AG08396 (cell line): ENCODE measurements at places on chromosomes 3 and 15.

DNA sequence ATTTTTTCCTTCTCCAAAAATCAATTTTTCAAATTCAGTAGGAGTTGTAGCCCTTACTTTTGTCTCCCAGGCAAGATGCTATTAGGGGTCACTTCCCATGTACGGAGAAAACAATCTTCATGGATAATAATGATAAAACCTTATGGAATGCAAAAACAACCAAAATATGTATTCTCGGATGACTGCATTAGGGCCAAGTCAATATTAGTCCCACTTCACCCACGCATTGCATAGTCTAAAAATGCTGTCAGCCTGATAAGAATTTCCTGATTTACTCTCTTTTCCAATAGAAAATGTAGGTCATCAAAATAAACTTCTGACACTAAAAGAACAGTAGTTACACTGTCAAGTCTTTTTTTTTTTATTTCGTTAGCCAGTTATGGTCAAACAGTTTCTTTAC is 2.7 kb downstream of the VGLL3 start:
- peak; percentile 29 for DNase-seq

DNA sequence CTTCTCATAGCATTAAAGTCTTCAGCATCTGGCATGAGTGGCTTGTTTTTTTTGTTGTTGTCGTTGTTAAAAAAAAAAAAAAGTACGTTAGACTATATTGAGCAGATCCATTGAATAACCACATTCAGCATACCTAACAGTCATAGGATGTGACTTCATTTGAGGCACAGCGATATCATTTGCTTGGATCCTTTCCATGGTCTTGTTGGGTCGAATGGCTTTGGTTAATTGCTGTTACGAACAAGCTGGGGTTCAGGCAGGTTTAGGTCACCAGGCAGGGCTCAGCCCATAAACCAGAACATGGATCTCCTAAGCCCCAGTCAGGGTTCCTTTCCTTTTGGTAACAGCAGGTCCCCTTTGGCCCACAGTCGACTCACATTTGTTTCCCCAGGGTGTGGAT is 76.2 kb downstream of the POLR2M start:
- no peak for DNase-seq

- DNase-seq, result no peak
These were observed 38.7 kb downstream of the THSD4 start for GRCh38 chr15:71153823-71154524.

GRCh38 chr3:128970740-128971047 is 23.2 kb downstream of the CFAP92 start:
- DNase-seq, result no peak

DNA sequence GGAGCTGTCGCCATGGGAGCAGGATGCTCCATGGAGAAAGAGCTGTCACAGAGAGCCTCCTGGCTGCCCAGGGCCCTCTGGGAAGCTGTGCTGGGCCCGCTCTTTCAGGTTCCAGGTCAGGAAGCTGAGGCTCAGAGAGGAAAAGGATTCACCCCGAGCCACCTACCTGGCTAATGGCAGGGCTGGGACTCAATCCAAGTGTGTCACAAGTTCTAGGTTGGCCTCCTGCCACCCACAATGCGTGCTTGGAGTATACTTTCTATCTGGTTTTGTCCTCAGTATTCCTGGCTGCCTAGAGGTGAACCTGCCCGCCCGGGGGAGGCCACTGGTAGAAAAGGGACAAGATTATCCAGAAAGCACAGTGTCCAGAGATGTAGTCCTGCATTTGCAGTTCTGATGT is 23.6 kb downstream of the FAH start:
- DNase-seq, result no peak

DNA sequence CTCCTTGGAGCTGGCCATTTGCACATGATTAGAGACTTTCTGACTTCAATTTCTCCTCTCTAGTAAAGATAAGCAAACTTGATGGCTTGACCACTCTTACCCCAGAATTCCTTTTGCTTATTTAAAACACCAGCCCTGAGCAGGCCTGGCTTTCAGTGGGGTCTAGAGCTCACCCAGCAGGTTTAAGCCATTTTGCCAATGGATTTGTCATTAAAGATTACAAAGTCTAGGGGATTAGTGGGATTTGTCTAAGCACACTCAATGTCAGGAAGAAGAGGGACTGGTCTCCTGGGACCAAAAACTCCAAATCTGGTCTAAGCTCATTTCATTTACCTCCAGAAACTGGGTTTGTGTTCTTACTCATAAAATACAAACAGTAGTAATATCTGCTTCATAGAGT is 57.3 kb upstream of the SNTN start:
- DNase-seq, result no peak

DNA sequence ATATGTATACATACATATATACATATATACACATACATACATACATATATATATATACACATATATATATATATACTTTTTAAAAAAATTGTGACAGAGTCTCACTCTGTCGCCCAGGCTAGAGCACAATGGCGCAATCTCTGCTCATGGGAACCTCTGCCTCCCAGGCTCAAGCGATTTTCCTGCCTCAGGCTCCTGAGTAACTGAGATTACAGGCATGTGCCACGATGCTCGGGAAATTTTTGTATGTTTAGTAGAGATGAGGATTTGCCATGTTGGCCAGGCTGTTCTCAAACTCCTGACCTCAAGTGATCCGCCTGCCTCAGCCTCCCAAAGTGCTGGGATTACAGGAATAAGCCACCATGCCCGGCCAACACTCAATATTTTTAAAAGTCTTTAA is 302.5 kb downstream of the UNC13C start:
- DNase-seq, result no peak

DNA sequence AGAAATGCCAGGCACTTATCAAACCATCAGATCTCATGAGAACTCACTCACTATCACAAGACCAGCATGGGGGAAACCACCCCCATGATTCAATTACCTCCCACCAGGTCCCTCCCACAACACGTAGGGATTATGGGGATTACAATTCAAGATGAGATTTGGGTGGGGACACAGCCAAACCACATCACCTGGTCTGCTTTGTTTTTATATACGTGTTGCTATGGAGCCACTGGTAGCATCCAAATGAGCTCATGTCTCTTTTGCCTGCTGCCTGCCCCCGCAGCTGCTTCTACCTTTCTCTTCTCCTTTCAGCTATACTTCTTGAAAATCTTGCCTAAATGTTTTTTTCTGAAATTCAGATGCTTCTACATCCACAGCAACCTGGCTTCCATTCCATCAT is 26.8 kb upstream of the PCOLCE2 start:
- DNase-seq, result no peak

DNA sequence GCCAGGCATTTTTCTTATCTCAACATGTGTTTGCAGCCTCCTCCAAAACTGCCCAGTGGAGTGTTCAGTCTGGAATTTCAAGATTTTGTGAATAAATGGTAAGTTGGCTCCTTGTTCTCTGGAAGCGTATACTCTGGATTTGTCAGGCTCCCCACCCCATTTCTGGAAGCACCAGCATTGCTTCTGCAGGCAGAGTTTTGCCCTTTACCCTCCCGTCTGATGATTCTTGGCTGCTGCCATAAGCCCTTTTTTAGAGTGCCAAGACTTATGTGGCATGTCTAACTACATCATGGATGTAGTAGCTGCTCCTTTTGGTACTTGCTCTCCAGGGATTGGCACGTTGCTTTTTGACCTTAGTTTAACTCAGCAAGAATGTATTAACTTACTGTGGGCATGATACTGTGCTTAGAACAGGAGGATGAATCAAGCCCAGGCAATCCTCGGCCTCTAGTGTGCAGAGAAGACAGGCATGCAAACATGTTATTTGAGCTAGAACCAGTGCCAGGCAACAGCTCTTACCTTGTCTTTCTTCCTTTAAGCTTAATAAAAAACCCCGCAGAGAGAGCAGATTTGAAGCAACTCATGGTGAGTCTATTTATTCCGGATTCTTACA is 8.3 kb downstream of the SNAPC5 start:
- DNase-seq, result no peak

DNA sequence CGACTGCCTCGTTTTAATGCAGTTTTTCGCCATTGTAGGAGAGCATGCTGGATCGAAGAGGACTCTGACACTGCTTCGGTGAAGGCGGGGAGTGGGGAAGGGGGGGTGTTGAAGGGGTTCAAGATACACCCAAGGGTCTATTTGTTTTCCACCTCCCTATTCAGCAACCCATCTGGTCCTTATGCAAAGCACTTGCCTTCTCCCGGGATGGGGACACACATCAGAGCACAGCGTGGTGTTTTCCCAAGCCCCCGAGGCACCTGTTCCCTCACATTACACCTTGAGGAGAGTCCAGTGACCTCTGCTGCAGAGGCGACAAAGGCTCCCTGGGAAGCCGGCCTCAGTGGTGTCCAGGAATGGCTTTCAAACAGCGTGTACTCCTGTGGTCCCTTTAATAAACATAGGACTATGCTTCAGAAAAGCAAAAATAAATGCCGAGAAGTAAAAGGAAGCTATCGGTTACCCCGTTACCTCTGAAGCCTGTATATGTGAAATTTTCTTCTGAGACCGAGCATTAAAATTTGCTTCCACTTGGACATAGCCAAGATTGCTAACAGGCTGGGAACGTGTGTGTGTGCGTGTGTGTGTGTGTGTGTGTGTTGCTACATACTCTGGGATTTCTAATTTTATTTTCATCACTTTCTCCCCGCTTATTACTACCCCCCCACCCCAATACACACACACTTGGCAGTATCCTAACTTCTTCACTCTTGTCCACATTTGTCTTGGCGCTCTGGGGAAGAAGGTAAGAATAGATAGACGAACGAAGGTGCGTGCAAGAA is 53.2 kb downstream of the CCDC54 start:
- DNase-seq, result no peak

GRCh38 chr3:184384342-184384741 is 4.5 kb downstream of the CHRD start:
- DNase-seq, result no peak

- DNase-seq, result no peak
These were observed 67.6 kb downstream of the NR1D2 start for GRCh38 chr3:24012589-24013269.

- no peak for DNase-seq
These were observed 6.5 kb upstream of the DNAJB8 start for GRCh38 chr3:128473180-128473519.

GRCh38 chr3:176147251-176147650 is 1050.0 kb downstream of the TBL1XR1 start:
- DNase-seq, result no peak

DNA sequence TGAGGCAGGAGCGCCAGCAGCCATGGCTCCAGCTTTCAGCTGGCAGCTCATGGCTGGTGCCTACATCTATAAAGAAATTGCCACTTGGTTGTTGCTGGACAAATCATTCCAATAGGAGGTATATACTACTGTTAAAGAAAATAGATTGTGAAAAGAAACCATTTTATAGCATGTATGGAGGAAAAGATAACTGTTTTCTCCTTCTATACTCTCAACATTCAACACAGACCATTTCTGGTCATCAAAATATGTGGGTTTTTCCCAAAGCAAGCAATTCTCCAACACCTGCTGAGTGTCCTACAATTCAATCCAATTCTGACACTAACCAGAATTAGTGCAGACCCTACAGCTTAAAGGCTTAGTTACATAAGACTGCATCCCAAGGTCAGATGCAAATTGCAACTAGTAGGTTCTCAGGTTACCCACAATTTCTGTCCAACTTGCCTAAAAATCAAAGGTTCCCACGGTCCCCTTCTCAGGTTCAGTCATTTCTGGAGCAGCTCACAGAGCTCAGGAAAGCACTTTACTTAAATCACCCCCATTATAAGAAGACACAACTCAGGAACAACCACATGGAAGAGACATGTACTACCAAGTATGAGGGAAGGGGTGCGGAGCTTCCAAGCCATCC is 42.4 kb upstream of the STRIT1 start:
- no peak for DNase-seq

DNA sequence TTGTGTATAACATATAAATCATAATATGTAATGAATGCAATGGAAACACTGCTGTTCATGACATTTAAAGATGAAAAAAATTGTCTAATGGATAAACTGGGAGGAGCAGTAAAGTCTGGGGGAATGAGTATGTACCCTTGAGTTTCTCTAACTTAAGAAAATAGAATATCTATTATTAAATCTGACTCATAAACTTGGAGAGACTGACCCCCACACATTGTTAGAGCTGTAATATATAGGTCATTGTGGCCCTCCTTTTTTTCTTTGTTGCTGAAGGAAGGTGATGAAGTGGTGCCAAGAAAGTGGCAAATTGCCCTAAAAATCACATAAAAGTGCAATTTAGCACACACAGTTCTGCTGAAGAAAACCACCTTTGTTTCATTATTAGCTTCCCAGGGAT is 389.8 kb upstream of the RARB start:
- no peak for DNase-seq

GRCh38 chr3:73774645-73775044 is 149.9 kb upstream of the PDZRN3 start:
- no peak for DNase-seq

DNA sequence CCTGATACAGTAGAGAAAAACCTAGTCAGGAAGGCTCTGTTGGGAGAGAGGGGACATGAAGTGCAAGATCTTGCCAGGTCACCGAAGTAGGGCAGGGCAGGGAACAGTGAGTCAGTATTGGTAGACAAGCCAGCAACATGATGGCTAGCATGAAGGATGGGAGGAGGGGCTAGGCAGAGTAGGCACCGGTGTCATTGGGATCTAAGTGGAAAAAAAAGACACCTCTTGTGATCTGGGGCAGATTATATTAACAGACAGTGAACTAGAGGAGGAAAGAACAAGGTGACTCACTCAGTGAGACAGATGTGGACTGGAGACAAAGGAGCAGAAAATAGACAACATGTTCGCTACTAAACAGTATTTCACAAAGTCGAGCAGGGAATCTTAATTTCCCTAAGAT is 149.2 kb upstream of the SLC24A5 start:
- no peak for DNase-seq

- no peak for DNase-seq
These were observed 120.3 kb downstream of the ARRDC4 start for GRCh38 chr15:98080791-98081190.

DNA sequence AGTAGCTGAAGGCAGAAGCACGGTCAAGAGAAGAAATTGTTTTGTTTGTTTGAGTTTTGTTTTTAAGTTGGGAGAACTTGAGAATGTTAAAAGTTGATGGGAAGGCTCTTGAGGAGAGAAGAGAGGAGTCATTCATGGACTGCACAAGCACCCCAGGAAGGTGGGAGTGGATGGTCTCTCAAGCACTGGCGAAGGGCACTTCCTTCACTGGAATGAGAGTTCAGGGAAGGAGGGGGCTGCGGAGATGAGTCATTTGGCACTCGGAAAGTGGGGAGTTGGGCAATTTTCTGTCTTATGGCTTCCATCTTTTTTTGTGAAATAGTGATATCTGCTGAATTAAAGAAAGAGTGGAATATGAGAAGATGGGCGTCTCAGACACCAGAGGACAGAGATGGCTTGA is 66.0 kb downstream of the ATP13A4 start:
- no peak for DNase-seq

GRCh38 chr3:13850161-13850945 is 29.5 kb downstream of the WNT7A start:
- DNase-seq, result peak; percentile 33
